Activated naive CD4-positive, alpha-beta T cell treated with anti-CD3 and anti-CD28 coated beads, Interleukin-2, amount 50 U/mL, for 72 hours (primary cell): ENCODE measurements at places on chromosomes 5 and 9. TPM values are rescaled to one million over a fixed set of nuclear protein-coding genes. Genes with fewer than 3 reads are reported as not detected.

DNA sequence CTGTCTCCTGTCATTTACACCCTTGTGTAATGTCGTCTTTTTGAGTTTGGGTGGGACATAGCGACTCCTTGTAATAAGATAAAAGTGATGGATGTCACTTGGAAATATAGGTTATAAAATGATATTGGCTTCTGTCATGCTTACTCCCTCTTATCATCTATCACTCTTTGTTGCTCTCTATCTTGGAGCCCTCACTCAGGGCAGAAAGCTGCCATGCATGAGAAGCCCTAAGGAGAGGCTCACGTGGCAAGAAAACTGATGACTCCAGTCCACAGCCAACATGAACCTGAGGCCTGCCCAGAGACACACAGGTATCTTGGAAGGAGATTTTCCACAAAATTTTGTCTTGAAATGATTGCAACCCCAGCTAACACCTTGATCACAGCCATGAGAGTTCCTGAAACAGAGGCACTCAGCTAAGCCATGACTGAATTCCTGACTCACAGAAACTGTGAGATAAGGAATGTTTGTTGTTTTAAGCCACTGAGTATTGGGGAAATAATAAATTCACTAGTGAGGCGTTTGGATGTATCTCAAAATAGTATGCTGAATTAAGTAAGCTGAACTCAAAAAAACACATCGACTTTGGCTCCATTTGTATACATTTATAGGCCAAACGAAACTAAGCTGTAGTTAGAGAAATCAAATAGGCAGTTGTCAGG is 216.7 kb downstream of the CDH18 start:
- no peak for DNase-seq

DNA sequence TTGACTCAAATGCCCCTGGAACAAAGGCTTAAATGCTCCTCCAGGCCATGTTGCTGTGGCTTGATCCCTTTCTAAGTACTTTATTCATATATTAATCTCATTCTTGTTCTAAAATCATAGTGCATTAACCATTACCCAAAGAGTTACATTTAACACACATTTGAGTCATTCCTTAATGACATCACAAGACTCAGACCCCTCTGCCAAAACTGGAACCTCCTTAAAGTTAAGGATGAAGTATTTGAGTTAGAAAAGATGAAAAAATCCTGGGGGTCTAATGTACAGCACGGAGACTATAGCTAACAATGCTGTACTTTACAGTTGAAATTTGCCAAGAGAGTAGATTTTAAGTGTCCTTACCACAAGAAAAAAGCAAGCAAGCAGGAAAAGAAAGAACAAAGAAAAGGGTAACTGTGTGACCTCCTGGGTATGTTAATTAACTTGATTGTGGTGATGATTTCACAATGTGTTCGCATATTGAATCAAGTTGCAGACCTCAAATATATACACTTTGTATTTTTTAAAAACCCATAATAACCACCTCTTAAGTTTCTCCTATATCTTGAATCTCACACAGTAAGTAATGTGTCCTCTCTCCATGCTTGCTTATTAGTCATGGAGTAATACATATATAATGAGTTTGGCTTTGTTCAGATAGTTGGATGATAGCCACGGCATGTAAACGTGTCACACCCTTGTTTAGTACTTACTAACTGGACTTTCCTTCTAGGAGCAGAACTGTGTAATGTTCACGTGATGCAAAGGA is 376.9 kb downstream of the SEMA5A start:
- DNase-seq, result no peak

GRCh38 chr9:98117984-98118639 is 910 bp downstream of the TRIM14 start:
- DNase-seq, result peak; percentile 35

Gene OBP2B
- total RNA-seq, result not detected
